ENCODE measurements at places on chromosomes 1 and 21.

GRCh38 chr1:81208441-81208840, 592.3 kb upstream of the ADGRL2 start:
- no peak for DNase-seq

- DNase-seq, result no peak
Measured at GRCh38 chr1:109751531-109752260, 10.9 kb upstream of the GSTM3 start.

GRCh38 chr1:56459260-56459659, 120.1 kb downstream of the PLPP3 start:
- DNase-seq, result no peak

GRCh38 chr1:168614235-168614634, 37.8 kb downstream of the XCL1 start:
- no peak for DNase-seq

DNA sequence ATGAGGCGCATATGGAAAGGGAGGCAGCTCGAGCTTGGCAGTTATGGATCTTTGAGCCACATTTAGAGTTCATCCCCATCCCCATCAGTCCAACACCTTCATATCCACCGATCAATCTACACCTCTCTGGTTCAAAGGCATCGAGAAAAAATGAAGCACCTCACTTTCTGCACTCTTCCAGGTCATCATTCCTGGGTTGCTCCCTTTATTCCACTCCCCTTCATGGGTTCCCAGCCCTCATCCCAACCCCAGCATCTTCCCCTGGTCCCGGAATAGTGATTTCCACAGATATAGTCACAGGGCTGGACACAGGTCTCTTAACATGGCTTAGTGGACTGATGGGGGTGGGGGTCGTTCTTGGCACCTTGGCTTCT, 354 bp downstream of the HAPLN2 start:
- no peak for DNase-seq

GRCh38 chr1:47424336-47424982, 8.4 kb downstream of the FOXE3 start:
- no peak for DNase-seq

DNA sequence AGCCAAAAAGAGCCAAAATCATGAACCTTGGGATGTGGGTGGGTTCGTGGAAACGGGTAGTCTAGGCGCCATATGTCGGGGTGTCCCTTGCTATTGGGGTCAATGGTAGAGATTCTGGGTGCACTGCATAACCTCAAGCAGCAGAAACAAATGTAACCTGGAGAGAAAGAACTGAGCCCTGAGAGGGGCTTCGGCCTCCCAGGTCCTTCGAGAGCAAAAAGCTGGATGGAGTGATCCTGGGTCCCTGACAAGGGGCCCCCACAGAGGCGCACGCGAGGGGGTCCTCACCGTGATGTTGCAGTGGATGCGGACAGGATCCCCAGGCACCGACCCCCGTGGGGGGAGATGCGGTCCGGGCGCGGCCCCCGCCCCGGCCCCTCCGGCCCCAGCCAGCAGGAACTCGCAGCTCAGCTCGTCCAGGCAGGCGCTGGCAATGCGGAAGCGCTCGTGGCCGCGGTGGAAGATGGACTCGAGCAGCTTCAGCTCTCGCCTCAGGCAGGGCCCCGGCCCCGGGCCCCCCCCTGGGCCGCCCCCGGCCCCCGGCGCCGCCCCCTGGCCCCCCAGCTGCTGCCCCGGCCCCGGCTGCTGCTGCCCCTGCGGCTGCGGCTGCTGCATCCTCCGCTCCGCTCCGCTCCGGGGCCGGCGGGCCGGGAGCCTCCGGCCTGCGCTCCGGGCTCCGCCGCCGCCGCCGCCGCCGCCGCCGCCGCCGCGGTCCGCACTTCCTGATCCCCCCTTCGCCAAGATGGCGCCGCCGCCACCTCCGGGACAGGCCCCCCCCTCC, at the start of gene UBE2Q1:
Gene UBE2Q1 (minus strand): TSS at position 724 of the 781 bp plus-strand sequence. CDS start 109 bp downstream, at position 615.
- peak; percentile 6 for DNase-seq

GRCh38 chr1:179318491-179318890, 24.9 kb downstream of the SOAT1 start:
- DNase-seq, result no peak
